ENCODE measurements at places on chromosomes 2 and 18. TPM values are rescaled to one million over a fixed set of nuclear protein-coding genes. Genes with fewer than 3 reads are reported as not detected.

Gene ANTXR1
- total RNA-seq, result 140 TPM

Gene DLGAP1
- not detected for total RNA-seq

Gene GALNT5
- 2.5 TPM for total RNA-seq

Gene AGXT
- total RNA-seq, result not detected

All from A549 treated with GW870086 at 1 μM for 4 hours (cell line).